Hepatocyte (in vitro differentiated cells): ENCODE measurements at places on chromosomes 16 and 17.

DNA sequence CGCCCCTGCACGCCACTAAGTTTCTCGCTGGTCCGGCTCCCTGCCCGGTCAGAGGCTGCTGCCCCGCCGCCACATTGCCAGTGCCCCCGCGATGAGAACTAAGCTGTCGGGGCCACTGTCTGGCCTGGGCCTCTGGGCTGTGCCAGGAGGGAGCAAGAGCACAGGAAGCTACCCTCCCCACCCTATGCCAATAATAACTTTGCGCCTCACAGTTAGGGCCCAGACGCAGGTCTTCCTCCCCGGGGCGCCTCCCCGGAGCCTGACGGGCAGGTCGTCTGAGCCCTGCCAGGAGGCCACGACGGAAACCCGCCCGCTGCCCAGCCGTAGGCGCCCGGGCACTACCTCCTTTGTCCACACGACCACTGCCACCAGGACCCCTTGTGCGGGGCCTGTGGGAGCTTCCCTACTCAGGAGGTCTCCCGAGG, 1.5 kb downstream of the ZFPM1 start:
- H3K4me3 ChIP-seq = peak overlapping the region; percentile 97
- DNase-seq = no peak
- H3K27ac ChIP-seq = peak overlapping the region; percentile 76
- no peaks in the 10 kb centered on the region for H3K36me3 ChIP-seq
- peaks cover 26% of the 10 kb centered on the region for H3K4me1 ChIP-seq
- no peaks in the 10 kb centered on the region for H3K27me3 ChIP-seq

DNA sequence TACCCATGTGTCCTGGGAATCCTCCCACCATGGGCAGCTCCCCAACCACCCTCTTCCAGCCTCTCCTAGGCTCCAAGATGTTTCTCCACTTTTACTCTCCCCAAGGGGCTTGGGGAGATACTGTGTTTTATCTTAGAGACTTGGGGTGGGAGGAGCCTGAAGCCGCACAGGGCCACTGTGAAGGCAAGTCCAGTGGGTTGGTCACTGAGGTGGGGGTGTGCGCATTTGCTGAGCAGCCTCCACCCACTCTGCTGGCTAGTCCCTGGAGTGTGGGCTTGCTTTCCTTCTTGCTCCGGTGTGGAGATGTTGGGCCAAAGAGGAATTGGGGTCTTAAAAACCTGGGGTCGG, 4.1 kb upstream of the CLDN9 start:
- peaks cover 62% of the 10 kb centered on the region for H3K4me1 ChIP-seq
- DNase-seq = no peak
- H3K4me3 ChIP-seq = no peak overlapping the region
- H3K27ac ChIP-seq = peak overlapping the region; percentile 97
- H3K36me3 ChIP-seq = no peaks in the 10 kb centered on the region

DNA sequence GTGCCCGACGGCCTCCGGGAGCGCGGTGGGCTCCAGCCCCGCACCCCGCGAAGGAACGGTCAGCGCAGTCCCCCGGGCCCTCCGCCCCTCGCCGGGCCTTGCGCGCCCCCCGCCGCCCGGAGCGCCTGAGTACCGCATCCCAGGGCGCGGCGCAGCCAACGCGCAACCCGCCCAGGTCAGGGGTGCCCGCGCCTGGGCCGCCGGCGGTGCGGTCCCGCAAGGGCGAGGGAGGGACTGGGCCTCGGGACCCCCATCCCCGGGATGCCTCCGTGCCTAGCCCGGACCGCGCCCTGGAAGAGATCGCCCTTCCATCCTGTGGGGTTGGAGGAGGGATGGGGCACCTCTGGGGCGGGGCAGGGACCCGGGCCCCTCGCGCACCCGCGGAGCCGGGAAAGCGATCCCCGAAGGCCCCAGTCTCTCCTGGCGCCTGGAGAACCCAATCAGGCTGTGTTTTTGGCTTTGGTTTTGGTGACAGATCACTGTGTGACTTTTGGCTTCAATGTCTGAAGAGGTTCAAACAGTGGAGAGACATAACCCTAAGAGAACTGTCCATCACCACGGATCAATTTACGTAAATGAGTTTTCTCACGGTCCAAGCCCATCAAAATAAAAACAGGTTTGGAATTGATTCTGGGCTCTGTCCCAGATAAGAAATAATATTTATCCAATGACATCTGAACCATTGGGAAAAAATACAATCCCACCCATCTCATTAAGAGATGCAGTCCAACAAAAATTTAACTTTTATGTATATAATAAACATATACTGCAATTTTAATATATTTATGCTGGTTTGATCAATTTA, 17.8 kb downstream of the ENPP7 start:
- H3K27me3 ChIP-seq = peaks cover 43% of the 10 kb centered on the region
- no peak overlapping the region for H3K4me3 ChIP-seq
- H3K27ac ChIP-seq = no peak overlapping the region
- peaks cover 17% of the 10 kb centered on the region for H3K4me1 ChIP-seq
- H3K36me3 ChIP-seq = no peaks in the 10 kb centered on the region

GRCh38 chr17:34291721-34292348, 6.3 kb downstream of the CCL11 start:
- H3K27ac ChIP-seq = no peak overlapping the region
- no peaks in the 10 kb centered on the region for H3K27me3 ChIP-seq
- no peaks in the 10 kb centered on the region for H3K36me3 ChIP-seq
- H3K4me3 ChIP-seq = no peak overlapping the region
- no peak for DNase-seq
- H3K4me1 ChIP-seq = no peaks in the 10 kb centered on the region

DNA sequence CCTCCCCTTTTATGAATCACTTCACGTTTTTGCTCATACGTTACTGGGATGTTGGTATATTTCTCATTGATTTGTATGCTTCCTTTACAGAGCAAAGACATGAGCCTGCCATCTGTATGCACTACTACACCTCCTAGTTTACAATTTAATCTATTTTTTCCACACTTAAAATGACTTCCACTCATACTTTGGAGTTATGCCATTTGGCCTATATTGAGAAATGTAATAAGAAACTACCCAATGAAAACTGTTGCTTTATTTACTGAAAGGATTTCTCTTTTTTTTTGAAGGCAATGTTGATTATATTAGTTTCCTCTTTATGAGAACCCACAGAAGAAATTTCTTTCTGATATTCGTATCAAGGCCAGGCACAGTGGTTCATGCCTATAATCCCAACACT, 43.1 kb downstream of the DUSP14 start:
- DNase-seq = no peak
- no peaks in the 10 kb centered on the region for H3K4me1 ChIP-seq
- no peak overlapping the region for H3K27ac ChIP-seq
- no peaks in the 10 kb centered on the region for H3K27me3 ChIP-seq
- H3K36me3 ChIP-seq = no peaks in the 10 kb centered on the region

DNA sequence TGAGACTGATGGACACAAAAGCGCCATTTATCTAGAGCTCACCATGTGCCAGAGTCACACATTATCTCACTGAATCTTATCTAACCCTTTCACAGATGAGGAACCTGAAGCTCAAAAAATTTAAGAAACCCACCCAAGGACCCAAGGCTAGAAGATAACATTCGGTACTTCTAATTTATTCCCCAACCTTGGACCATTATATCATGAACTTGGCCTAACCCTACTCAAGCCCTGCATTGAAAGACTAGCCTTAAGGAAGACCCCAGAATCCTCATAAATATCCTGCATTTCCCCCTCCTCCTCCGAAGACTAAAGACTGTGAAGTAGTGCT, 548 bp upstream of the DYNC1LI2 start:
- H3K4me3 ChIP-seq = peak overlapping the region; percentile 100
- no peaks in the 10 kb centered on the region for H3K36me3 ChIP-seq
- H3K4me1 ChIP-seq = peaks cover 13% of the 10 kb centered on the region
- no peak overlapping the region for H3K27ac ChIP-seq

GRCh38 chr16:83351846-83352245, 455.9 kb upstream of the HSBP1 start:
- H3K4me1 ChIP-seq = no peaks in the 10 kb centered on the region
- no peaks in the 10 kb centered on the region for H3K27me3 ChIP-seq
- H3K27ac ChIP-seq = no peak overlapping the region
- H3K36me3 ChIP-seq = no peaks in the 10 kb centered on the region
- no peak overlapping the region for H3K4me3 ChIP-seq
- no peak for DNase-seq

GRCh38 chr16:6827931-6828330, 504.7 kb upstream of the RBFOX1 start:
- H3K4me1 ChIP-seq = no peaks in the 10 kb centered on the region
- no peaks in the 10 kb centered on the region for H3K36me3 ChIP-seq
- no peaks in the 10 kb centered on the region for H3K27me3 ChIP-seq

DNA sequence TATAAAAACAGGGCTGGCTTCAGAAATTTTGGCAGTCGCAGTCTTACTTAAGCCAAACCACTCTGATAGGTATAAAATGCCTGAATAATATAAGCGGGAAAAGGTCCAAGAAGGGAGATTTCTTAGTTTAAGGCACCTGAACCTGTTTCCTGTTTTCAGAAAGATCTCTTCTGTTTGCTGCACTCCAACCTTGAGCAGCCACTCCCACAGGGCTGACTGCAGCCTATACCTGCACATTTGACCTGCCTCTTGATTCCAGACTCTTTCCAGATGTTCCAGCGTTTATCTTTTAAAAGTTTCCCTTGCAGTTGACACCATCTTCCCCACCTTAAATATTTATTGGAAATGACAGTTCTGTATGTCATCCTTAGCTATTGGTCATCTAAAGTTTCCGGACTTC, 132.2 kb downstream of the SKAP1 start:
- no peak overlapping the region for H3K4me3 ChIP-seq
- H3K27me3 ChIP-seq = peaks cover 6% of the 10 kb centered on the region
- no peak for DNase-seq
- H3K36me3 ChIP-seq = no peaks in the 10 kb centered on the region

DNA sequence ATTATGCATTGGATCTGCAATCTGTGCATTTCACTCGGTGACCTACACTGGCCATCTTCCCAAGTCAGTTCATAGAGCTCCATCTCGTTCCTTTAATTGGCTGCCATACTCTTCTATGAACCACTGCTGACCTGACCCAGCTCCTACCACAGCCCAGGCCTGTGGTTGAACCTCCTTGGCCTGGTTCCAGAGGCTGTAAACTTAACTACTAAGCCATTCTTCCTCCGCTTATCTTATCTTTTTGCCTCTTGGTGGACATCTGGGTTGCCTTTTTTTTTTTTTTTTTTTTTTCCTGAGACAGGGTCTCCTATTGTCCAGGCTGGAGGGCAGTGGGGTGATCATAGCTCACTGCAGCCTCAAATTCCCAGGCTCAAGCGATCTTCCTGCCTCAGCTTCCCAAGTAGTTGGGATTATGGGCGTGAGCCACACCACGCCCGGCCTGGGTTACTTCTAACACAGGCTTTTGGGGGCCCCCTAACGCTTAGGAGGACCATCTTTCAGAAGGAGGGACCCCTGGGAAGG, 18.3 kb downstream of the COQ7 start:
- H3K4me1 ChIP-seq = peaks cover 10% of the 10 kb centered on the region
- peaks cover 3% of the 10 kb centered on the region for H3K36me3 ChIP-seq
- H3K27me3 ChIP-seq = no peaks in the 10 kb centered on the region
- peak overlapping the region; percentile 31 for H3K27ac ChIP-seq

DNA sequence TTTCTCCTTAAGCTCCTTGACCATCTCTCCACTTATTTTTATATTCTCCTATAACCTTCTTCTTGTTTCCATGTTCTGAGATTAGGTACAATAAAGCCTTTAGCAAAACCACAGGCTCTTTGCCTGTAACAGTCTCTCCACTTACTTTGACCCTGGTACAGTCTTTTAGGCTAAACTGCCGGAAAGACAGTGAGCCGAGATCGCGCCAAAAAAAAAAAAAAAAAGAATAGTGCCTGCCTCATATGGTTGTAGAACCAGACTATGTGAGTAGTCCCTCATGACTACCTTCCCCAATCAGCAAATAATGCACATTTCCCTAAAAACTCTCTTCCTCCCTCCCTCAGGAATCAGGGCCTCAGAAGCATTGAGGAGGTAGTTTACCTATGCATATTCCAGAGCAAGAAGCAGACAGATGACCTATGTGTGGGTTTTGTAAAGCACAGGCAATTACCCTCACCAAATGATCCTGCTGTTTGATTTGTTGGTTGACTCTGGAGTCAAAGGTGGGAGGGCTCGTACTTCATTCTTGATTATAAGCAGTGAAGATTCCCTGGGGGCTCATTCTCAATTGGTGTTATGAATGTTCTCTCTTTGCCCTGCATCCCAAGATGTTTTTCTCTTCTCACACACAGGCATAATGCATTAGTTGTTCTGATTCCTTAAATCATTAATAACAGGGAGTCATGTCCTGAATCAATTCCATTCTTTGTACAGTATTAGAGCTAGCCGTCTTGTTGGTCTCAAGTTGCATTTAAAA, 8.9 kb upstream of the NME1 start:
- no peaks in the 10 kb centered on the region for H3K4me1 ChIP-seq
- H3K4me3 ChIP-seq = no peak overlapping the region
- H3K36me3 ChIP-seq = no peaks in the 10 kb centered on the region
- H3K27me3 ChIP-seq = no peaks in the 10 kb centered on the region
- DNase-seq = no peak

DNA sequence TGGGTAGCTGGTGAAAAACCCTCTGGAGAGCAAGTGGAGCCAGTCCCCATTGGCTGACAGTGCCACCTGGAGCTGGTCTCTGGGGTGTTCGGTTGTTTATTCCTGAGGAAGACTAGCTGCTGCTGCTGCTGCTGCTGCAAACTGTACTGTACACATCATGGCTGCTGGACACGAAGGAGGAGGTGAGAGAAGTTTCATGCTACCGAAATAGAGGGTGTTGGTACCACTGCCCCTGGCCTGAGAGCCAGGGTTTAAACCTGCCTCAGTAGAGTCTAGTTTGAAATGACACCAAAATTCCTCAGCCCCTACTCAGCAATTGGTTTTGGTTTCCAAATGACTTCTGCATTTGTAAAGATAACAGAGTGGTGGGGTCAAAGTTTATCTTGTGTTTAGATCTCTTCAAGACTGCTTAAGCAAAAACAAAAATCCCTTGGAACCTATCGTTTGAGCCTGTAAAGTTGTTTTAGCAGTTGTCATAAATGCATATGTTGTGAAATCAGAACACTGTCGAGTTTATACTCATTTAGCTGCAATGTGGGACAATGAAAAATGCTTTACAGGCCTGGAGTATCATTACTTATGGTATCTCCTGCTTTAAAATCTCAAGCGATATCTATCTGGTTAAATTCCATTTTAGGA, 40.8 kb downstream of the CYB5B start:
- no peaks in the 10 kb centered on the region for H3K27me3 ChIP-seq
- H3K36me3 ChIP-seq = no peaks in the 10 kb centered on the region
- H3K27ac ChIP-seq = no peak overlapping the region
- peaks cover 15% of the 10 kb centered on the region for H3K4me1 ChIP-seq

DNA sequence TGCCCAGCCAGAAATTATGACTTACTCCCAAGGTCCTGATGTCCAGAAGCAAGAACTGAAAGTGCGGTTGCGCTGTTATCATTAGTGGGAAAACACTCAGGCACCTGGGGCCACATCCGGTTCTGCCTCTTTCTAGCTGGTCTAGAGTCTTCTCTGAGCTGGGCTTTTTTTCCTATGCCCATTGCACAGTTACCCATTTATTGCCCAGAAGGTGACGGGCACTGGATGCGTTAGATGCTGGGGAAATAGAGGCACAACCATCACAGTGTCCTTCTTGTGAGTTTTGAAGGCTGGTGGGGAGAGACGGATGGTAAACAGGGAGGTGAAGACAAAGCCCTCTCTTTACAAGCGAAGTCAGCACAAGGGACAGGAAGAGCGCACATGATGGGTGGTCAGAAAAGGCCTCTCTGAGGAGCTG, 37.7 kb downstream of the PLCG2 start:
- no peaks in the 10 kb centered on the region for H3K36me3 ChIP-seq
- H3K27ac ChIP-seq = no peak overlapping the region
- H3K4me3 ChIP-seq = no peak overlapping the region
- no peaks in the 10 kb centered on the region for H3K27me3 ChIP-seq
- no peak for DNase-seq
- no peaks in the 10 kb centered on the region for H3K4me1 ChIP-seq
